HS-27A (cell line): ENCODE measurements at places on chromosomes 2 and 18.

DNA sequence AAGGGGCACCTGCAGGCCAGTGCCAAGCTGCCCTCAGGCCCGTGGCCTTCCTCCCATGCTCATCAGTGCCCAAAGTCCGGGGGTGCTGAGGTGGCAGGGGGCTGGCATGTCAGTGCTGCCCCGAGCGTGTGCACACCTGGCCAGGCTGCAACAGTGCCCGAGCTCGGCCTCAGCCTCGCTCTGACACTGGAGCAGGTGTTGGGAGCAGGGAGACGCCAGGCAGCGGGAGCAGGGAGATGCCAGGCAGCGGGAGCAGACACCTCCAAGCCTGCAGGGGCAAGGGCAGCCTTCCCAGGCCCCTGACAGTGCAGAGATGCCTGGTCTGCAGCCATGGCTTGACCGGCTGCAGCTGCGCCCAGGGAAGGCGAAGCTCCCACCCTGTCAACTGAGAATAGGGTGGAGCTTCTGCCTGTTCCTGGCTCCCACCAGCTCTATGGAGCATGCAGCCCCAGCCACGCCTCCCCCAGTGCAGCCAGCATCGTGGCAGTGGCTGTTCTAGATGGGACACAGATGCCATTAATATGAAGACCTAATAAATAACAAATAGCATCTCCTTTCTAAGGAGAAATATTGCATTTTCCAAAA is 82.4 kb downstream of the DTNB start:
- DNase-seq: no peak

- DNase-seq: no peak
These were observed 23.3 kb upstream of the NFATC1 start for GRCh38 chr18:79372461-79372860.

DNA sequence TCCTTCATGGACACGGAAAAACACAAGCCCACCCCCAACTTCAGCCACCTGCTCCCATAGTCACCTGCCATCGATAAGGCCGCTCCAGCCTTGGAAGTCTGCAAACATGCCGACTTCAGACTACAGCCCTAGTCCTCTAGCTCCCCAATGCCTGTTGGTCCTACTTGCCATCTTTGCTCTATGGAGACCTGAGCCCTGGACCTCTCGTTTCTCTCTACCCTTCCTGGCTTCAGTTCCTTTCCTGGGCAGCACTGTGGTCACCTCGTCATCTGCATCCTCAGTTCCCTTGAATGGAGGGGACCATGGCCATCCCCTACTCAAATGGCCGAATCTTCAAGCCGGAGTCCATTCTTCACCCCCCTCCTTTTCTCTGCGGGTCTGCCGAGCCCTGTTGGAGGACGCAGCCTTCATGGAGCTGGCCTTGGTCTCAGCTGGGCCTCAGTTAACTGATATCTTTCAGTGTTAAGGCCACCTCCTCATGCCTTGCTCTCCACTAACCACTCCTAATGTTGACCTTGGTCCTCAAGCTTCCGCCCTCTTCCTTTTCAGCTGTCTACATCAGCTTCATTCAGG is 47.7 kb upstream of the GBX2 start:
- DNase-seq: no peak

DNA sequence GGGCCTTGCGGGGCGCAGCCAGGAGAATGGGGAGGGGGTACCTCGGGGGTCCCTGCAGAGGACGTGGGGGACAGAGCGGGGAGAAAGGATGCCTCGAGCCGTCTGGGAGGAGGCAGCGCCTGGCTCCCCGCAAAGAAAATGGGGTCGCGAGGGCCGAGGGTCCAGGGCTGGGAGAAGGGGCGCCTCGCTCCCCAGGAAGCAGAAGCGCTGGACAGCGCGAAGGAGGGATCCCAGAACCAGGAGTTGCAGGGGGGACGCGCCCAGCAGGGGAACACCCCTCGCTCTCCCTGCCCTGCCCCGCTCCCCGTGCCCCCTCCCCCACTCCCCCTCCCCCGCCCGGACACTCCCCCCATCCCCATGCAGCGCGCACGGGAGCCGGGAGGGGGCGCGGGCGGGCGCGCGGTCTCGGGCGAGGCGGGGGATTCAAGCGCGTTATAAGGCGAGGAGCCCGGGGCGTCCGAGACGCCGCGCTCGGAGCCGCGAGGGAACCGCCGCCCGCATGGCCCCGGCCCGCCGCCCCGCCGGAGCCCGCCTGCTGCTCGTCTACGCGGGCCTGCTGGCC is at the start of gene ERFE:
Gene ERFE (plus strand): TSS at position 462 of the 562 bp plus-strand sequence. CDS start 38 bp downstream, at position 500.
- DNase-seq: no peak

GRCh38 chr2:104043864-104044263 is 810.1 kb upstream of the POU3F3 start:
- DNase-seq: no peak

GRCh38 chr2:232351686-232352510 is 26.7 kb upstream of the ALPP start:
- DNase-seq: no peak

DNA sequence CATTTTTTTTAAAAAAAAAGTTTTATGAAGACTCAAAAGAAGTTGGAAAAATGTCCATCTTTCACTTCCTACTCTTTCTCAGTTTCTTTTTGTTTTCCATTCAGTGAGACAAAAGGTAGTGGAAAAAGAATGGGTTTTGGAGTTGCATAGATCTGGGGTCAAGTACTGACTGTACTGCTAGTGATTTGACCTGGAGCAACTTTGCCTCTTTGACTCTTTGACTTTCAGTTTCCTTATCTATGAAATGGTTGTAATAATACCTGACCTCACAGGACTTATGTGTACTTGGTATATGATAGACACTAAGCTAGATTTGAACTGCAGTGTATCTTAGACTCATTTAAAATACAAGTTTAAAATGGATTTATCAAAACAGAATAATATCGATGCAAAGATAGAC is 3.5 kb upstream of the KCNE4 start:
- DNase-seq: no peak

GRCh38 chr2:64661741-64662169 is 8.0 kb upstream of the SERTAD2 start:
- no peak for DNase-seq

GRCh38 chr18:13418013-13418710 is 199.6 kb downstream of the LDLRAD4 start:
- DNase-seq: no peak

DNA sequence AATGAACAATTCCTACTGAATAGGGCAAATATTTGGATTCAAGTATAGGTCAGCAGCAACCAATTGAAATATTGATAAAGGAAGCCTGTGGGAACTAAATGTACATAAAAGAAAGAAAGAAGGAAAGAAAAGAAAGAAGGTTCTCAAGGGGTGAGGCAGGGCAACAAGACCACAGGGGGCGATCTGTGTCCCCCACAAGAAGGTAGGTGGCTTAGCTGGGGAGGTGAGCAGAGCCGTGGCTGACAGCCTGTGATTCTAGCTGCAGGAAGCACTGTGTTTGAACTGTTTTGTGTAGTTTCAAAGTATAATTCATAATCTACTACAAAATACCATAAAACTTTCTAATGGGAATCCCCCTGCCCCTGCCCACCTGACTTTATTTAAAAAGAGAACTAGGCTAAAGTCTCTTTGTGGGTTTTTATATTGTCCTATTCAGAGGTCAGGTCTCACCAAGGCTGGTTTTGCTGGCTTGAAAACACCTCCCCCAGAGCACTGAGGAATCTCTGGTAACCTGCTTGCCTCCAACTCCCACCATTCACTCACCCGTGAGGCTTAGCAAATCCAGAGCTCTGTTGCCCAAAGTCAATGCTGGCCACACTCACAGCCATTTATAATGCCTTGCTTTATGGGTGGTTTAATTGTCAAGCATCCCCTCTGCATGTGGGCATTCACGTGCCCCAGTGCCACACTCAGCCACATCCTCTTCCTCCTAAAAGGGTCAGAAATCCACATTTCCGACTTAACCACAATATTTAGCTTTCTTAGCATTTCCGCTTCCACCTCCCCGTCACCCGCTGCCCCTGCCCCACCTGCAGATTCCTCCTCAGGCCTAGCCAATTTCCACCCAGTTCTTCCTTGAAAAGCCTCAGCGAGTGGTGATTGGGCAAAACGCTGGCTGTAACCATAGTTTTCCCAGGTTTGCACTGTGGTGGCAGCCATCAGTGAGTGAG is 36.4 kb upstream of the LMAN1 start:
- DNase-seq: no peak

GRCh38 chr2:49459314-49459993 is 305.1 kb upstream of the FSHR start:
- DNase-seq: no peak

DNA sequence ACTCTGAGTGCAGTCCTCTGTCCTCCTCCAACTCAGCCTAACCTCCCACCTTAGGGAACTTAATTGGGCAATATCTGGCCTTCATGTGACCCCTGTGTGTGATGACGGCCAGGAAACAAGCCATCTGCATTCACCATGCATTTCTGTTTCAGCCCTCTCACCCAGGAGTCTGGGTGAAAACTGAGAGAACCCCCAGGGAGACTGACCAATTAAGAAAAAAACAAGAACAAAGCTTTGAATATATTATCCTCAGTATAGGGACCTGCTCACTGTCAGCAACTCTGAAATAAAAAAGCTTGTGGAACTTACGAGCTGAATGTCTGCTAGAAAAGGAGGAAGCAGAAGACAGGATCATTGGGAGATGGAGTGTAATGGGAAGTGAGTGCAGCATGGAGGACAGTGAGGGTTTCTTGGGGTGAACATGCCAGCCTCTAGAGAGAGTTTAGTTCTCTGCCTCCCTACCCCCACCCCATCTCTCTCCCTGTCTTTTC is 9.5 kb downstream of the MAPRE2 start:
- DNase-seq: no peak

DNA sequence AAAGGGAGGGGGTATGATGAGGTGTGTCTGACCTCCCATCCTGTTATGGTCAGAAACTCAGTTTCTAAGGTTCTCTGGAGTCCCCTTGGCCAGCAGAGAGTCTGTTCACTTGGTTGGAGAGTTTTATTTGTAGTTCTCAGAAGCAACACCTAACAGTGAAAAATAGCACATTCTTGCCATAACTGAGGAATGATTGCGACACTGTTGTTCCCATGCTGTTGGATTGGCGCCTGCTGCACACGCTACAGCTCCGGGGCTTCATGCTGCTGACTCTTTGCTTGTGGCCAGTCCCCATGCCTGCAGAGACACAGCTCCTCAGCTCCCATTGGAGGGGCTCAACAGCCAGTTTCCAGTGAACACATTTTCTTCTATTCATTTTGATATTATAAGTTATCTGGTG is 42.1 kb downstream of the TPGS2 start:
- peak; percentile 9 for DNase-seq

GRCh38 chr18:23541349-23542093 is 38.2 kb downstream of the RMC1 start:
- DNase-seq: no peak

- no peak for DNase-seq
These were observed 162.2 kb downstream of the BAZ2B start for GRCh38 chr2:159454185-159454584.

- DNase-seq: no peak
These were observed 616.7 kb downstream of the GALR1 start for GRCh38 chr18:77866351-77866750.

GRCh38 chr2:49988276-49988675 is 834.0 kb upstream of the FSHR start:
- no peak for DNase-seq

DNA sequence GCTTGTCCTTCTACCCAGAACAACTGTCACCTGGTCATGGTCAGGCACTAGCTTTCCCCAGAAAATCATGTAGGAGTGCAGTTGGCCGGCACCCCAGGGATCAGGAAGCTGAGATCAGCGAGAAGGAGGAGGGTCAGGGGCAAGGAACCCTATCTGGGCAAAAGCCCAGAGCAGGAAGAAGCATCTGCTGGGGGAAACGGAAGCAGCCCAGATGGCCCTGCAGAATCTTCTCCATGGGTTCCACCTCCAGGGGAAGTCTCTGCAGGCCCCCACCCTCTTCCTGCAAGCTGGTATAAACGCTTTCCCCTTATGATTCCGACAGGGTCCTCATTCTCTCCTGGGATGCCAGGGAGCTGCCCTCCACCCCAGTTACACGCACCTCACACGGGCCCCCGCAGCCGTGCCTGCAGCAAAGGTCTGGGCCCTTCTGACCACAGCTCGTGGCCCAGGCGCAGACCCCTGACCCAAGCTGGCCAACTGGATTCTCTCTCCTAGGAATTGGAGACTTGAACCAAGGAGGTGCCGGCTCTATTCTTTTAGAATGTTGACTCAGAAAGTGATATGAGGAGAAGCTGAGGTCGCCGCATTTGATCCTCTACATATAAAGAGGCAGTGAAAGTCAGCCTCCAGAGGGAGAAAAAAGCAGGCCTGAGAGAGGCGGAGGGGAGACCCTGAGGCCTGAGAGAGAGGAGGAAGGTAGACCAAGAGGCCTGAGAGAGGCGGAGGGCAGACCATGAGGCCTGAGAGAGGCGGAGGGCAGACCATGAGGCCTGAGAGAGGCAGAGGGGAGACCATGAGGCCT is 71.0 kb downstream of the STPG4 start:
- no peak for DNase-seq

DNA sequence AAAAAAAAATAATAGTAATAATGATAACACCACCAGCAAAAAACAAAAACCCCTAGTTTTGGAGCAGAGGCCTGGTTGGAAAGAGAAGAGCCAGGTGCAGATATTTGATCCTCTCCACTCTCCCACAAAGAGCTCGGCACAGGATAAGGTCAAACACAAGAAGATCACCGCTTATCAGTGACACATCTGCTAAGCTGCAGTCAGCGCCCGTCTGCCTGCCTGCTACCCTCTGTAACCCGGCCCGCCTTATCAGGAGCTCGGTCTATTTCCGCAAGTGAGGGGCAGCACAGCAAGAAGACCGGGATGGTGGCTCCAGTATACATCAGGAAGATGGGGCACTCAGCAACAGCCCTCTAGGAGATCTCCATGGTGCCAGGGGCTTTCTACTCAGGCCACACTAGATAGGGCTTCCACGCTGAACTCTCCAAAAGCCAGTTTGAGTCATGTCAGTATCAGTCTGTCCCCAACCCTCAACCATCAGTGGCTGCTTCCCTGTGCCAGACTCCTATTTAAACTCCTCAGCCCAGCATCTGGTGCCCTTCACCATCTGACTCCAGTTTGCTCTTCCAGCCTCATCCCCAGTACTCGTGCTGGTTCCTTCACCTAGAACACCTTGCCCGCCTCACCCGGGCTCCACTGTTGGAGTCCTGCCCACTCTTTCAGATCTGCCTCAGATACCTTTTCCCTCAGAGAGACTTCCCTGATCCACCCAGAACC is 67.3 kb upstream of the PPP1CB start:
- DNase-seq: no peak

- DNase-seq: no peak
These were observed 456.6 kb downstream of the THSD7B start for GRCh38 chr2:137221797-137222492.

- no peak for DNase-seq
These were observed 106.7 kb downstream of the ADCYAP1 start for GRCh38 chr18:1011349-1011748.

- no peak for DNase-seq
These were observed 11.2 kb downstream of the CFLAR start for GRCh38 chr2:201127152-201127511.

- no peak for DNase-seq
These were observed 792.6 kb downstream of the CPS1 start for GRCh38 chr2:211349031-211349430.

- peak; percentile 43 for DNase-seq
These were observed 681 bp downstream of the SPR start for GRCh38 chr2:72887740-72888437.
